Cerebellum (tissue), 4 donors: ENCODE measurements at places on chromosomes 6 and 20. TPM values are rescaled to one million over a fixed set of nuclear protein-coding genes. Genes with fewer than 3 reads are reported as not detected.

DNA sequence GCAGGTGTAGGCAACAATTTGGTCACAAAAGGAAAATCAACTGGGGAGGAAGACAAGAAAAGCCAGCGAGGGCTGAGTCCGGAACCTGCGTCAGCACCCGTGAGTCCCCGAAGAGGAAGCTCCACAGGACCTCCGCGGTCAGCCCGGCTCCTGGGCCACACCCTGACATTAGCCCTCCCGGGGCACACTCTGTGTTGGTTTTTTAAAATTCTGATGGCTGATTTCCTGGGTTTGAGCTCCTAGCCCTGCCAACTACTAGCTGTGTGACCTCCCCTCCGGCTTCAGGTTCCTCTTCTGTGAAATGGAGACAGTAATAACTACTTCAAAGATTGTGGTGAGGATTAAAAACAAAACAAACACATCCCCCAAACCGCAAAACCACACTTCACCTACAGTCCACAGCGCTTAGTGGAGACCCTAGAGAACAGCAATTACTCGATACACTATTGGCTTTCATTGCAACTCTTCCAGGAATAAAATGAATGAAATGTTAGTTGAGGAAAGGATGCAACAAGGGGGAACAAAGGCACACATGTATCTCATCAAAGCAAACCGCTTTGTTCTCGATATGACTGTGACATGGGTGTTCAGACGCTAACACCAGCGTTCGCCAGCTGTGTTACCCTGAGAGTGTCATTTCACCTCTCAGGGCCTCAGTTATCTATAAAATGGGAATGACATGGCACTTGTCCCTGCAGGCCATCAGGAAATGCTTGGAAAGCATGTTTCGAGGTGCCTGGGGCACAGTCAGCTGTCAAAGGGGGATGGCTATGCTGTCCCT lies 985 bp downstream of the ZBP1 start:
- no peak for DNase-seq

DNA sequence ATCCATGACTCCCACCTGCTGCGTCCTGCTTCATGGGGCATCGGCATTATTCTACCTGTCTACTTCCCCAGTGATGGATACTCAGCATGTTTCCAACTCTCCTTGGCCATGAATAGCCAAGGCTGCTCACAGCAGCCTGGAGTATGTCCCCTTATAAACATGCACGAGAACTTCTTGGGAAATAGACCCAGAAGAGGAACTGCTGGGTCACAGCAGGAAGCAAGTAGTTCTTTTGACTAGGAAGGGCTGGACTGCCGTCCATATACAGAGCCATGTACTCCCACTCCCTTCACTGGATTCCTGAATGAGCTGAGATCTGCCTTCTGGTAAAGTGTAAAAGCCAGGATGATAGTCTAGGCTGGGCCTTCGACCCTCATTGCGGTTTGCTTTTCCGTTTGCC lies 106.3 kb upstream of the KCNK16 start:
- no peak for DNase-seq

GRCh38 chr6:37347670-37348111 lies 6.1 kb upstream of the RNF8 start:
- DNase-seq, result no peak

DNA sequence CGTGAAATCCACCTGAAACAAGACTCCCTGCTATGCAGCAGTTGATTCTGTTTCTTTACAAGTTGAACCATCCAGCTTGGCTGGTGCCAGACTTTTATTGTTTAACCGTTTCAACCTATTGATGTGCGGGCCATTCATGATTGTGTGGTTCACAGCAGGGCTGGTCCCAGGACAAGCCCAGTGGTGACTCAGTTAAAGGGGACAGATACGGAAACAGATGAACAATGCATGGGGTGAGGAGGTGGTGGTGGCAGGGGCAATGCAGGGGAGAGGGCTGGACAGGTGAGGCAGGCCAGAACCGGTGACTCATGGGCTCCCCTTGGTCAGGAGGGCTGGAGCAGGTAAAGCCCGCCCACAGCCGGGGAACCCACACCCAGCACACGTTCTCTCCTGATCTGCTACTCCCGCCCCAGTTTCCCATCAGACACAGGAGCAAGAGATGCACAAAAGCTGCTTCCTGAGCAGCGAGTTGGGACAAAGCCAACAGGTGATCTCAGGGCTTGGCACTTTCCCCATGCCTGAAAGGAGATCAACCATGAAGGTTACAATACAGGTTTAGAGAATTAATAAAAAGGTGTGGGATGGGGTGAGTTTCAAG lies 232.2 kb downstream of the LY86 start:
- DNase-seq, result peak; percentile 33

The CD24 gene
- 430 TPM for total RNA-seq

GRCh38 chr20:38635721-38636288 lies 34.2 kb downstream of the ARHGAP40 start:
- no peak for DNase-seq

GRCh38 chr6:40355532-40355931 lies 231.6 kb downstream of the LRFN2 start:
- DNase-seq, result no peak

GRCh38 chr6:135148889-135149288 lies 32.2 kb upstream of the MYB start:
- no peak for DNase-seq

DNA sequence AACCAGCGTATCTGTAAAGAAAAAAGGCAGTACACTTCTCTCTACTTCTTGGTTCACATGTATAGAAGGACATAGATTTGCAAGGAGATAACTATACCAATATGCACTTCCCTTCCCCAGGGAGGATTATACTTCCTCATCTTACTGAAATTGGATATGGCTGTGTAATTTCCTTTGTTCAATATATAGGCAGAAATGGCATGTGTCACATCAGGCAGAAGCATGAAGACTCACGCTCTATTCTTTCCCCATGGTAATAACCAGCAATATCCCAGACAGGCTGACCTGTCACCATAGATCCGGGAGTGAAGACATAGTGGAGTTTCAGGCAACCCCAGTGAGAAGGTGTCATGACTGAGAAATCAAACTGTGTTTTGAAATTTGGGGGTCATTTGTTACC lies 518.3 kb downstream of the KIF16B start:
- DNase-seq, result no peak

The PGC gene
- total RNA-seq, result 0.36 TPM

GRCh38 chr6:12645941-12646340 lies 70.6 kb upstream of the PHACTR1 start:
- DNase-seq, result no peak
